Sciatic nerve (tissue), 2 donors: ENCODE measurements at places on chromosomes 16 and 17. TPM values are rescaled to one million over a fixed set of nuclear protein-coding genes. Genes with fewer than 3 reads are reported as not detected.

Gene MFAP4
- total RNA-seq: 115 TPM

Gene SLC25A19
- 22.5 TPM for total RNA-seq

Gene C16orf92
- total RNA-seq: not detected

Gene ITGAL
- total RNA-seq: 14.5 TPM

Gene ARHGAP23
- 154 TPM for total RNA-seq

Gene RTN4RL1
- 5.8 TPM for total RNA-seq

Gene CTF1
- 13.3 TPM for total RNA-seq

Gene SNX20
- 2.6 TPM for total RNA-seq

Gene NFAT5
- total RNA-seq: 87.0 TPM

Gene OR3A3
- not detected for total RNA-seq

Gene TMED6
- not detected for total RNA-seq

Gene TBC1D26
- total RNA-seq: 0.27 TPM

Gene SMIM5
- total RNA-seq: 12.5 TPM

Gene MYH2
- not detected for total RNA-seq

Gene LRRC75A
- total RNA-seq: 7.0 TPM

Gene ZNF629
- total RNA-seq: 14.0 TPM

GRCh38 chr16:73000907-73001521, 46.9 kb downstream of the ZFHX3 start:
- peak; percentile 39 for DNase-seq

GRCh38 chr16:89505204-89506112, 2.7 kb upstream of the SPG7 start:
- peak; percentile 93 for DNase-seq

DNA sequence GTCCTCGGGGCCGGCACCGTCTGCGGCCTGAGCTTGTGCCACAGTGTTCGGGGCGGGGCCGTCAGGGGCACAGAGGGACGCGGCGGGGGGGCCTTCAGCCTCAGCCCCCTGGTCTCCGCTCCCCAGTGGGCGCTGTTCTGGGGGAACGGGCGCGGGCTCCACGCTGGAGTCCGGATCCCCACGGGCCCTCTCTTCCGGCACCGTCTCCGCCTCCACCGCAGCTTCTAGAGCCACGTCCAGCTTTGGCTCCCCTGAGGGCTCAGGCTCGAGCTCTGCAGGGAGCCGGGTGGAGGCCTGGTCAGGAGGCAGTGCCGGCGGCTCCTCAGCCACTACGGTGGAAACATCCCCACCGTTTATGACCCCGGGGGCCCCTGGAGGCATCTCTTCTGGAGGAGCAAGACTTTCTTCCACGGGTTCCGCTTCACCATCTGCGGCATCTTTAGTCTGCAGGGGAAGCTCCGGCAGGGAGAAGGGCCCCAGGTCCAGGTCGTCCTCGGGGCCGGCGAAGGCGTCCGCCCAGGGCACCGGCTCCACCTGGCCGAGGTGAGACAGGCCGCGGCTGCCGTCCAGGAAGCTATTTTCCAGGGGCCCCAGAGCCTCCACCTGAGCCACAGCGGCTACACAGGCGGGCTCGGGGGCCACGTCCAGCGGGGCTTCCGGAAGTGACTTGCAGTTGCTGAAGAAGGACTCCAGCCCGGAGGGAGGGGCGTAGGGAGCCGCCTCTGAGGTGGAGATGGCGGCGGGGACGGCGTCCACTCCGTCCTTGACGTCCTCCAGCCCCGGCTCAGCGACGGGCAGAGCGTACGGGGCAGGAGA, 62.4 kb downstream of the ZNF778 start:
- no peak for DNase-seq

DNA sequence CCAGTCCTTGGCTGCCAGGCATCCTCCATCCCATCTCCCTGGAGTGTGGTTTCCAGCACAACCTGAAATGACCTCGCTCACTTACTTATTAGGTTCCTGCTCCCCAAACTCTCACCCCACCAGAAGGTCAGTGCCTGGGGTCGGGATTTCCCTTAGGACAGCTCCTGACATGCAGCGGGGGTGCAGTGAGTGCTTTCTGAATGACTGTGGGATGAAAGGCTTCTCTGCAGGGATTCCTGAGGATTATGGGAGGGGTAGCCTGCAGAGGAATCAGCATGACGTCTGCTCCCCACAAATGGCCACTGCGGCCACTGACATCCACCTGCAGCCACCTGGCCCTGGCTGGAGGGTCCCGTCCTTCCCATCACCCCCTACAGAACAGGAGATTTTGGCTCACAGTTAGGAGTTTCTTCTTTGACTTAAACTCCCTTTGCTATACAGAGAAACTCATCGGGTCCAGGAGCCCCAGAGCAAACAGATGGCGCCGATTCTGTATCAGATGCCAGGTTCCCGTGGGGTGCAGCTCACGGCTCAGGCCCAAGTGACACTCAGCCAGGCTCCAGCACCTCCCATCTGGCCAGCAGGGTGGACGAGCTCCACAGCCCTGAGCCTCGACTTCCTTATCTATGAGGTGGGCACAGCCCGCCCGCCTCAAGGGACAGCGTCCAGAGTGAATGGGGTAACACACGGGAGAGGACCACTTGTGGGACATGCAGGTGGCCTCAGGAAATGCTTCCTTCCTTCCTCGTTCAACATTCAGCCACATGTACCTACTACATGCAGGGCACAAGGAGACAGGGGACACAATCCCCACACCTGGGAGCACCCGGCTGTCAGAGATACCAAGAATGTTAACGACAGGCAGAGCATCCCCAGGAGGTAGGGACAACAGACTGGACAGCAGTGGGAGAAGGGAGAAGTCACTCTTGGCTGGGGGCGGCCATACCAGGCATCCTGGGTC, 69.8 kb downstream of the RMI2 start:
- no peak for DNase-seq

- no peak for DNase-seq
Observed at GRCh38 chr17:27623614-27624013, 7.4 kb upstream of the LGALS9 start.

GRCh38 chr16:57616876-57617275, 11.6 kb upstream of the ADGRG1 start:
- DNase-seq: no peak

GRCh38 chr16:19417640-19418039, at the start of gene TMC5:
TMC5 (plus strand) TSS chr16:19417883; CDS start chr16:19440039, 22,156 bp downstream.
- no peak for DNase-seq

GRCh38 chr16:54453871-54454270, 167.3 kb upstream of the IRX3 start:
- DNase-seq: no peak

GRCh38 chr16:84218176-84218823, 21.5 kb downstream of the KCNG4 start:
- no peak for DNase-seq

GRCh38 chr17:31806921-31807320, 52.1 kb downstream of the COPRS start:
- DNase-seq: no peak

GRCh38 chr16:12659871-12660270, 143.8 kb downstream of the CPPED1 start:
- DNase-seq: no peak

- DNase-seq: no peak
Observed at GRCh38 chr16:28161626-28162025, 50.1 kb downstream of the XPO6 start.

- no peak for DNase-seq
Observed at GRCh38 chr16:13421726-13422125, 498.2 kb upstream of the ERCC4 start.

GRCh38 chr17:50027881-50028735, 27.8 kb upstream of the ITGA3 start:
- DNase-seq: no peak

- no peak for DNase-seq
Observed at GRCh38 chr16:47732523-47733111, 271.5 kb downstream of the PHKB start.

GRCh38 chr17:66322764-66323163, 20.4 kb downstream of the PRKCA start:
- DNase-seq: no peak

- DNase-seq: no peak
Observed at GRCh38 chr17:68344701-68345136, 53.4 kb downstream of the ARSG start.

DNA sequence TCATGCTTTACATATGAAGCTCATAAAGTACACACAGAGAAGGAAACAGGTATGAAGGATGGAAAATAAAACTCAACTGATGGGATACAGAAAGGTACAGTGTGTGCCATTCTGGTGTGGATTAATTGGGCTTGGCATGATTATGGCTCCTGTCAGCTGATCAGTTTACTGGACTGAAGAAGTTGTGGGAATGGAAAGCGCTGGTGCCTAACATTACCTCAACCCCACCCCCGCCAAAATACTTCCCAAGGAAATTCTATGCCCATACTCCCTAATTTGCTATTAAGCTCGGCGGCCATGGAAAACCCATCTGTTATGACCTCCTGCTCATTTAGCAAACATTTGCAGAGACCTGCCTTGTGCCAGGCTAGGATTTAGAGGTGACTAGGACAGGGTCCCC, 16.6 kb upstream of the PMFBP1 start:
- DNase-seq: no peak

DNA sequence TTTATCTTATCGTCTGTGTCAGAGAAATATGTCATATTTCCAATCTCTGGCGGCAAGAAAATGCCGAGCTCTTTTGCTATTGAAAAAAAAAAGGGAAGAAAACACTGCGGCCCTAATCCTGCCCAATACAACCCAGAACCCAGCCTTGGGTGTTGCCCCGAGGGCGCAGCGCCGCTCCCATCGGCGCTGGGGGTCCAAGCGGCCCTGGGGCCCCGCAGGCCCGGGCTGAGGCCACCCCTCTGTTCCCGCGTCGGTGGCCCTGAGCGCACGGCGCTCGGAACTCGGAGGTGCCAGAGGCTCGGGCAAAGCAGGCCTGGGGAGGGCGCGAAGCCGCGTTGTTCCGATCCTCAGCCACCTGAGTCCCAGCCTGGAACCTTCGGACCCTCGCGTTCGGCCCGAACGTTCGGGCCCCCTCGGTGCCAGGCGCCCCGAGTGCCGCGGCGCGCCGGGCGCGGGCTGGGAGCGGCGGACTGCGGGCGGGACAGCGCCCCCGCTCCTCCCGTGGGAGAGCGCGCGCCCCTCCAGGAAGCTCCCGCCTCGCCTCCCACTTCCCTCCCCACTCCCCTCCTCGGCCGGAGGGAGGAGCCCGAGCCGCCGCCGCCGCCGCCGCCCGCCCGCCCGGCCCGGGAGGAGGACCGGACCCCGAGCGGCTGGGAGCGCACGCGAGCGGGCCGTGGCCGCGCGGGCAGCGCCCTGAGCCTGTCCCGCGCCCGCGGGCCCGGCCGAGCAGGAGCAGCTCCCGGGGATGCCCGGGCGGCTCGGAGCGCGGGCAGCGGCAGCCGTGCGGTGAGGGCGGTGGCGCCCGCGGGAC, at the start of gene CPNE2:
Gene CPNE2 (plus strand): TSS at position 609 of the 811 bp plus-strand sequence. CDS start 18,160 bp downstream, outside the sequence.
- DNase-seq: peak; percentile 84

DNA sequence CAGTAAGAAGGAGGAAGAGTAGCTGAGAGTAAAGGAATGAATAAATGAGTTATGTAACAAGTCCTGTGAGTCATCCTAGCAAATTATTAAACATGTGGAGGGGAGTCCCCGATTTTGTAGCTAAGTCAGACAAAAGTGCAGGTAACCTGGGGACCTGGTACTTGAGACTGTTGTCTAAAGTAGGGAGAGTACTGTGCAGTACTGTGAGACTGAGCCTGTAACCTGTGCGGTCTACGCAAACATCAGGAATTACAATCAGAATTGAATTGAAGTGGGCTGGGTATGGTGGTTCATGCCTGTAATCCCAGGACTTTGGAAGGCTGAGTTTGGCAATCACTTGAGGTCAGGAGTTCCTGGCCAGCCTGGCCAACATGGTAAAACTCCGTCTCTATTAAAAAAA, 35.7 kb downstream of the IKZF3 start:
- no peak for DNase-seq

DNA sequence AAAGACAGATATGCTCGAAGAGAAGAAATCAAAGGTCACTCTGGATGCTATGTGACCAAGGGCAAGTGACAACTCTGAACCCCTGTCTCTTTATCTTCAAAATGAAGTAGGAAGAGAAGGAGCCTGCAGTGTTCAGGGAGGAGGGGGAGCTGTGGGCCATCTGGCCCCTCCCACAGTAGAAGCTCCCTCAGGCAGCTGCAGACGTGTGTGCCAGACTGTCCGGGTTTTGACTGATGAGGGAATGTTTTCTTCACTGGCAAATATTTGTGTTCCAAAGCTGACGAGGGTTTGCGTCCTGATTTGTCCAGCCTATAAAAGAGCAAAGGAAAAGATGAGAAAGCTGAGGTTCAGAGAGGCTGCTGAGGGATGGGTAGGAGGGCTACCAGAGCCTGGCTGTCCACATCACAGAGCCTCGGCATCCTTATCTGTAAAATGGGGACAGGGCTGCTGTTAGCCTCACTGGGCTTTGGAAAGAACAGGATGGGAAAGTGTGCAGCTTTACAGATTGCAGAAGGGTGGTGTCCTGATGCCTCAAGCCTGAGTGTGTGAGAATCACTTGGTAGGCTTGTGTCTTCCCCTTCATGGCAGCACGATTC, 1.8 kb upstream of the GINS2 start:
- no peak for DNase-seq

- DNase-seq: peak; percentile 91
Observed at GRCh38 chr16:65745-66144, 6.7 kb downstream of the RHBDF1 start.

DNA sequence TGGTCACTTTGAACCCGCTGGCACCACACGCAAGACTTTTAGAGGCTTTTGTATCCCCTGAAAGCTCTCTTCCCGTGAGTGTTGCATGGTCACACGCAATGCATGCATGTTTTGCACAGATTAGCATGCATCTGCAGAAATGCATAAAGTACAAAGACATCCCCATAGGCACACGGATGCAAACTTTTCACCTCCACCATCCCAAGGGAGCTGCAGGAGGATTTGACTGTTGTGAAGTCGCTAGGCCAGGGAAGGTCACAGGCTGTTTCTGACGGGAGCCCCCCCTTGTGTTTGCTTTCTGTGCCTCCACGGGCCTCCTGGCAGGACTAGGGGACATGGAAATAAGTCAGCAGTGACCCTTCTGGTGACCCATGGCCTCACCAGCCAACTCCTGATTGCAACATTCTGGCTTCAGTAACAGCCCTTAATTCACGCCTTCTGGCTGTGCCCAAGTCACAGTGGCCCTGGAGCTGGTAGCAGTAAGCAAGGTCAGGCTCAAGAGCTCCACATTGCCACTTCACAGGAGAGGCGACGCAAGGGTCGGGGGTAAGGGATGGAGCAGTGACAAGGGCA, 45.1 kb downstream of the SOX9 start:
- DNase-seq: no peak

- DNase-seq: no peak
Observed at GRCh38 chr17:81976332-81977210, 858 bp upstream of the ASPSCR1 start.

- DNase-seq: no peak
Observed at GRCh38 chr17:5793899-5794298, 209.6 kb upstream of the NLRP1 start.
